ENCODE measurements at places on chromosomes 2 and 18. TPM values are rescaled to one million over a fixed set of nuclear protein-coding genes. Genes with fewer than 3 reads are reported as not detected.

NEB gene
- total RNA-seq = 0.53 TPM

RAB17 gene
- 0.26 TPM for total RNA-seq

SEPTIN10 gene
- 146 TPM for total RNA-seq

UGT1A1 gene
- total RNA-seq = not detected

RFTN2 gene
- 25.6 TPM for total RNA-seq

LMAN1 gene
- 181 TPM for total RNA-seq

SIX2 gene
- 0.75 TPM for total RNA-seq

CRYGD gene
- not detected for total RNA-seq

ACMSD gene
- not detected for total RNA-seq

FASTKD2 gene
- 35.6 TPM for total RNA-seq

TBR1 gene
- total RNA-seq = not detected

PSMG2 gene
- 74.8 TPM for total RNA-seq

TMEM178A gene
- 1.5 TPM for total RNA-seq

Data from aortic smooth muscle cell (primary cell).